ENCODE measurements at places on chromosomes 11 and 22.

GRCh38 chr22:46150034-46150654 lies at the start of gene PPARA:
Gene PPARA, plus strand, starts transcription at chr22:46150526. Its CDS starts 47,858 bp downstream, at chr22:46198384.
- DNase-seq: peak; percentile 60

- DNase-seq: no peak
These were observed 138.1 kb upstream of the ANO3 start for GRCh38 chr11:26193694-26194365.

- no peak for DNase-seq
These were observed 171.1 kb downstream of the CEP164 start for GRCh38 chr11:117498791-117499190.

DNA sequence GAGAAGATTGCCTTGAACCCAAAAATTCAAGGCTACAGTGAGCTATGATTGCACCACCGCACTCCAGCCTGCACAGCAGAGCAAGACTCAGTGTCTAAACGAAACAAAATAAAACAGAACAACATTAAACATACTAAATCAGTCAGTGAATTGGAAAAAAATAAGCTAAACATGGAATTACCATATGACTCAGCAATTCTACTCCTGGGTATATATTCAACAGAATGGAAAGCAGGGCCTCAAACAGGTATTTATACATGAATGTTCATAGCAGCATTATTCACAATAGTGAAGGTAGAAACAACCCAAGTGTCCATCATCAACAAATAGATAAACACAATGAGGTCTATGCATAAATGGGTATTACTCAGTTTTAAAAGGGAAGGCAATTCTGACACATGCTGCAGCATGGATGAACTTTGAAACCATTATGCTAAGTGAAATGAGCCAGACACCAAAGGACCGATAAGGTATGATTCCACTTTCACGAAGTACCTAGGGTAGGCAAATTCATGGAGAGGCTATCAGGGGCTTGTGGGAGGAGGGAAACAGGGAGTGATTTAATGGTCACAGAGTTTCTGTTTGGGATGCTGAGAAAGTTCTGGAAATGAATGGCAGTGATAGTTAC lies 15.5 kb downstream of the NTM start:
- DNase-seq: no peak

- DNase-seq: no peak
These were observed 302.0 kb downstream of the KIRREL3 start for GRCh38 chr11:126698576-126698975.

- no peak for DNase-seq
These were observed 137.7 kb downstream of the FEZ1 start for GRCh38 chr11:125358254-125358840.

- DNase-seq: no peak
These were observed 387.1 kb downstream of the METTL15 start for GRCh38 chr11:28495333-28495732.

GRCh38 chr11:57375490-57375889 lies 5.5 kb downstream of the PRG3 start:
- DNase-seq: no peak

DNA sequence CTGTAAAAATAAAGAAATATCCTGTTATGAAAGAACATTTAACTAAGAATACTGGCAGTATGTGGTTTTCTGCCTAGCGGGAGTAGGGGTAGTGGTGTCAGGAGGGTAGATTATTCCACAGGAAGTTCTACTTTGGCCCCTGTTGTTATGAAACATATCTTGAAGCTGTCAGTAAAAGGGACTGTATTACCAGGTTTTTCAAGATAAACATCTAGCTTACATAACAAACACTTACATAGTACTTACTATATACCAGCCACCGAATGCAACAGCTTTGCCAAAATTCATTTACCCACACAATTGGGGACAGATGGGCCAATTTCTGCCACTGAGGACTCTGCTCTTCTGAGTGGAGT lies 3.7 kb downstream of the TMEM123 start:
- DNase-seq: no peak

- no peak for DNase-seq
These were observed 32.2 kb upstream of the GAB2 start for GRCh38 chr11:78449866-78450265.

GRCh38 chr22:29470159-29470855 lies 9.7 kb upstream of the NEFH start:
- DNase-seq: peak; percentile 58

DNA sequence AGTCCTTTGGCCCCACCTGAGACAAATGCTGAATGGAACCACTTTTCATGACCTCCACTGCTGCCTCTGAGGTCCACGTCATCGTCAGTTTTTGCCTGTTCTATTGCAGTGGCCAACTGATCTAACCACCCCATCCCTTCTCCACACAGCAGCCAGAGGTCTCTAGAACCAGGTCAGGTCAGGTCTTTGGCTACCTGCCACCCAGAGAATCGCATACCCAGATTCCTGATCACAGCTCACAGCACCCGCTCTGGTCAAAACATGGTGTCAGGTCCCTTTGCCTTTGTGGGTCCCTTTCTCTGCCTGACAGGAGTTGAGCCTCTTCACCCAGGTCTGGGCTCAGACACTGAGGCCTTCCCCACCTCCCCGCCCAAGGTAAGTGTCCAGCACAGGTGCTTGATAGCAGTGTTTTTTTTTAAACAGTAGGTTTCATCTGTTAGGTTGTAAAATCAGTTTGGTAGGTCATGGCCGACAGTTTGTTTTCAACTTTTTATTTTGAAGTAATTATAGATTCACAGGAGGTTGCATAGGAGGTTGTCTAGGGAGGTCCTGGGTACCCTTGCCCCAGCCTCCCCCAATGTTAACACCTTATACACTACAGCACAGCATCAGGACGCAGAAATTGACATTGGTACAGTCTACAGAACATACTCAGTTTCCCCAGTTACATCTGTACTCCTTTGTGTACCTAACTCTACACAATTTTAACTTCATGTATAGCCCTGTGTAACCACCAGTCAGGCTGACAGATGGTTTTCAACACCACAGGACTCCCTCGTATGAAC lies 6.9 kb downstream of the C22orf39 start:
- no peak for DNase-seq

DNA sequence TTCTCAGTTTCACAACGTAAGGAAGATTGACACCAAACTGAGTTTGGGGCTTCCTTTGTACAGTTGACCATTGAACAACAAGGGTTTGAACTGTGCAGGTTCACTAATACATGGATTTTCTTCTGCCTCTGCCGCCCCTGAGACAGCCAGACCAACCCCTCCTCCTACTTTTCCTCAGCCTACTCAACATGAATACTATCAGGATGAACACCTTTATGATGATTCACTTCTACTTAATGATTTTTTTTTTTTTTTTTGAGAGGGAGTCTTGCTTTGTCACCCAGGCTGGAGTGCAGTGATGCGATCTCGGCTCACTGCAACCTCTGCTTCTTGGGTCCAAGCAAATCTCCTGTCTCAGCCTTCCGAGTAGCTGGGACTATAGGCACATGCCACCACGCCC lies 14.6 kb downstream of the RBM4 start:
- no peak for DNase-seq

- no peak for DNase-seq
These were observed 51.7 kb upstream of the PAK1 start for GRCh38 chr11:77525455-77526091.

DNA sequence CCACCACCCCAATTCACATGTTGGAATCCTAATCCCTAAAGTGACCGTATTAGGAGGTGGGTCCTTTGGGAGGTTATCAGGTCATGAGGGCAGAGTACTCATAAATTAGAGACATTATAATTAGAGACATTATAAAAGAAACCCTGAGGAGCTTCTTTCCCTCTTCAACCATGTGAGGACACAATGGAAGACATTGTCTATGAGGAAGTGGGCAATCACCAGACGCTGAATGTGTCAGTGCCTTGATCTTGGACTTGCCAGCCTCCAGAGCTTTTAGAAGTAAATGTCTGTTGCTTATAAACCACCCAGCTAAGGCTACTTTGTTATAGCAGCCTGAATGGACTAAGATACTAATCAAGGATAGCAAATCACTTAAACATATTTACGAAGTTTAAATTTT lies 14.8 kb downstream of the GAB2 start:
- DNase-seq: no peak

- no peak for DNase-seq
These were observed 4.5 kb upstream of the TP53I11 start for GRCh38 chr11:44955015-44955738.

- no peak for DNase-seq
These were observed 13.8 kb upstream of the POGLUT3 start for GRCh38 chr11:108511851-108512474.

DNA sequence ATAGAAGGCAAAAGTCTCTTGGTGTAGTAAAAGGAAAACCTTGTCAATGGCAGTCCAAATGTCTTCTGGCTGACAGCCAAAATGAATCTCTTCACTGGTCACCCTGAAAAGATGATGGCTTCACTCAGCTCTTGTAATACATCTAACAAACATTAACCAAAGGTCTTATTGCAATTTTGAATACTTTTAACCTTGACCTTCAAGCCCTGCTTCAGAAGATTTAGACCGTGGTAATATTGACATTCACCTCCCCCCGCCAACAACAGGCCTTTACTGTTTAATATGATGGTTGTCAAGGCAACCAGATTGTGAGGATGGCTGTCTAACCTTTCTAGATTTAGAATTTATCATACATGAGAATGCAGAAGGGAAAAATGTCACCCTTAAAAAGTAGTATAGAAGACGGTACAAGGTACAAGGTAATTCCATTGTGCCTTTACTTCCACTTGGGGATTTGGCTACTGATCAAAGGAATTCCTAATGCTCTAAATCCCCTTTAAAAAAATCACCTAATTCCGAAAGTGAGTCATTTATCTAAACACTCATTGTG lies 342.3 kb downstream of the LARGE1 start:
- no peak for DNase-seq

DNA sequence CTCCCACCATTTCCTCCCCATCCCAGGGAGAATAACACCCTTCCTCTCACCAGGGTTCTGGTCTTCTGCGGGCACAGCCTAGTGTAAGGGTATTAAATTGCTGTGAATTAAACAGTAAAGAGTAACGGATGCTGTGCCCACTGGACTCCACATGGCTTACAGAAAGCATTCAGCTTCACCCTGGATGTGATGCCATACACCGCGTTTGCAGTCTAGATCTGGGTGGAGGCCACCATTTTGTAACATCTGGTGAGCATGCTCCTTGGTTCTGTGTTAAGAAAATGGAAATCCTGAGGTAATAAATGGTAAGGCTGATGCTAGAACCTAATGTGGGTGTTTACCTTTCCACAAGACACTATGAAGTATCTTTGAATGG lies 331.8 kb upstream of the B3GAT1 start:
- DNase-seq: no peak

DNA sequence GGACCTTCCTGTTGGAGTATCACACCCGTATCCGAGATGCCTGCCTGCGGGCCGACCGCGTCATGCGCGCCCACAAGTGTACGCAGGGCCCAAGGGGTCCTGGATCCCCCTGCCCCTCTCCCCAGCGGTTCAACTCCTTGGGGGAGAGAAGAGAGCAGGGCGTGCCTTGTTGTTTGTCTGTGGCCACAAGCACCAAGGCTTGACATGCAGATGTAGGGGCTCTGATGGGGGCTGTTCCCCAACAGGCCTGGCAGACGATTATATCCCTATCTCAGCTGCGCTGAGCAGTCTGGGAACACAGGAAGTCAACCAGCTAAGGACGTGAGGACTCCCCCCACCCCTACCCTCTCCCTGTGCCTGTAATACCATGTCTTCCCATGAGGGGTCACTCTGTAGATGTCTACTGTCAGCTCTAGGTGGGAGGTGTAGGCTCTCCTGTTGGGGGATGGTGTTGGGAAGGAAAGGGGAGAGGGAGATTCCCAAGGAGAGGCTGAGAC lies 6.8 kb downstream of the CFL1 start:
- DNase-seq: no peak

- DNase-seq: no peak
These were observed 34.5 kb upstream of the RIC3 start for GRCh38 chr11:8203414-8203715.

- no peak for DNase-seq
These were observed 10.4 kb upstream of the SLC39A13 start for GRCh38 chr11:47398011-47398410.

DNA sequence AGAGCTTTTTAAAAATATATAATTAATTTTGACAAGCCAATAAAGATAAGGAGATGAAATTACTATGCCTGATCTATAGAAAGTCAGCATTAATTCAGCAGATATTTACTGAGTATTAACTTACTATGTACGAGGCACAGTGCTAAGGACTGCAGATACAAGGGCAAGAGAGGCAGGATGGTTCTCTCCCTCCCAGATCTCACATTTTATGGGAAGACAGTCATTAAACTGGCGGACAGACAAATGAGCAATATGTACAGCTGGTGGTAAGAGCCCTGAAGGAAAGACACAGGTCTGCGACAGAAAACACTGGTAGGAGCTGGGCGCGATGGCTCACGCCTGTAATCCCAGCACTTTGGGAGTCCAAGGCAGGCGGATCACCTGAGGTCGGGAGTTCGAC lies 36.8 kb downstream of the MCHR1 start:
- DNase-seq: no peak

- no peak for DNase-seq
These were observed 3.9 kb upstream of the ARFGAP3 start for GRCh38 chr22:42860968-42861367.

GRCh38 chr11:128259816-128260215 lies 327.5 kb downstream of the ETS1 start:
- DNase-seq: no peak

DNA sequence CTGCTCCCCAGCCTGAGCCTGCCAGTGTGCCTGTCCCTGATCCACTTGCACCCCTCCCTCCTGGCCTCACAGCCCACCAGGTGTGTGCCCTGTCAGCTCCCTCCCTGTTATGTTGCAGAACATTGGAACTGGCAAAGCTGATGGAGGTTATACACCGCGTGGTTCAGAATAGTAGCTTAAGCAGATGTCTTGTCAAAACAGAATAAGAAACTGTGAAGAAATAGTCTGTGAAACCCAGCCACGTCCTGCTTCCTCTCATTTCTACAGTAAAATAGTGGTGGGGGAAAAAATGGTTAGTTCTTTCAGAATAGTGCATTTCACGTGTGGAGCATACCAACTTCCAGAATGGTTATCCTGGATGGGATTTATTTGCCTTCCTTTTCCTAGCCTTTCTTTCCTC lies 161.2 kb upstream of the NAV2 start:
- DNase-seq: no peak

DNA sequence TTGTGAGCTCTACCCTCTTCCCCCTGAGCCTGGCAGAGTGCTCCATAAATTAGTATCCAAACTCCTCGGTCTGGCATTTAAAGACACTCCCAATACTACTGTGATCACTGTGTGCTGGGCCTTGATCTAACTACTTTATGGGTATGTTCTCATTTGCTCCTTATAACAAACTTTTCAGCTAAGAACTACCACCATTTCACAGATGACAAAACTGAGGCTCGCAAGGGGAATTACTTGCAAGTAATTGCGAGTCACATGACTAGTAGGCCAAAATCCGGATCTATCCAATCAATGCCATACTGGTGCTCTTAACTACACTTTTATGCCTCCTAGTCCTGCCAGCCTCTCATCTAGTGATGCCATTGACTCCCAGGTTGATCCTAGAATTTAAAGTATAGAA lies 3.6 kb downstream of the THOC5 start:
- no peak for DNase-seq

- DNase-seq: no peak
These were observed 27.3 kb downstream of the BCL2L13 start for GRCh38 chr22:17665854-17666253.

- DNase-seq: no peak
These were observed 1.5 kb downstream of the YPEL4 start for GRCh38 chr11:57647960-57648800.
